ENCODE measurements at places on chromosomes 1 and 21.

GRCh38 chr1:184152434-184152898, 100.9 kb downstream of the TSEN15 start:
- DNase-seq = no peak

DNA sequence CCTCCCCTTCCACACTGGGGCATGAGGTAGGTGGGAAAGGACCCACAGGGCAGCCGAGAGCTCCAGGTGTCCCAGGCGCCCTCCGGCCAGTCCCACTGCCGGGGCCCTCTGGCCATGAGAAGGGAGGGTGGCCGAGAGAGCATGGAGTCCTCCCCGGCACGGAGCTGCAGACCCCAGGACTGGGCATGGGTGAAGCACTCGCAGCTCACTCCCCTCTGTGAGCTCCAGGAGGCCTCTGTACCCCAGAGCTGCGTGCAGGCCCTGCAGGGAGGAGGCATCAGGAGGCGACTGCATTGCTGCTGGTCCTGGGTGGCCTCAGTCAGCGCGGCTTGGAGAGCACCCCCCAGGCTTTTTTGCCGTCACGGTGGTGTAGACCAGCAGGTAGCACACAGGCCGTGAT, 80.1 kb upstream of the TTC34 start:
- no peak for DNase-seq

DNA sequence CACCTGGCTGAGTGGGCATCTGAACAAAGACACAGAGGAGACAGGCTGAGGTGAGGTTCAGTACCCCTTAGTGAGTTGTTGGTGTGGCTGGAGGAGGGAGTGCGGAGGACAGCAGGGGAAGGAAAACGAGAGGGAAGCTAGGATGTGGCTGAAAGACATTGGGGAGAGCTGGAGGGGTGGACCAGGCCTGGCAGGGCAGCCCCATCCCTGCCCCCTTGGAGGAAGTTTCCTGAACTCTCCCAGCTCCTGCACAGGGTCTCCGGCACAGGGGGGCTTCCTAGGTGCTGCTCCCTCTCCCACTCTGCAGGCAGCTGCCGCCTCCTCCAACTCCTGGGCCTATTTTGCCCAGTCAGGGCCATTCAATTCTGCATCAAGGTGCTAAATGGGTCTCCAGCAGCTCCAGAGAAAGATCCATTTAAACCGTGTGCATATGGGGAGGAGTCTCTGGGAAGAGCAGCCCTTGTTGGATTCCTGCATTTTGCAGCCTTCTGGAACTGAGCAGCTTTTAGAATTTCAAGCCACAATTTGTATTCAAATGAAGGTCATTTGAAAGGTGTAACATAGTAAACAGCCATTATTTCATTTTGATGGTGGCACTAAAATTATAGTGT, 193.9 kb downstream of the CAMTA1 start:
- DNase-seq = no peak

- DNase-seq = no peak
These were observed 46.9 kb downstream of the CD34 start for GRCh38 chr1:207863893-207864535.

DNA sequence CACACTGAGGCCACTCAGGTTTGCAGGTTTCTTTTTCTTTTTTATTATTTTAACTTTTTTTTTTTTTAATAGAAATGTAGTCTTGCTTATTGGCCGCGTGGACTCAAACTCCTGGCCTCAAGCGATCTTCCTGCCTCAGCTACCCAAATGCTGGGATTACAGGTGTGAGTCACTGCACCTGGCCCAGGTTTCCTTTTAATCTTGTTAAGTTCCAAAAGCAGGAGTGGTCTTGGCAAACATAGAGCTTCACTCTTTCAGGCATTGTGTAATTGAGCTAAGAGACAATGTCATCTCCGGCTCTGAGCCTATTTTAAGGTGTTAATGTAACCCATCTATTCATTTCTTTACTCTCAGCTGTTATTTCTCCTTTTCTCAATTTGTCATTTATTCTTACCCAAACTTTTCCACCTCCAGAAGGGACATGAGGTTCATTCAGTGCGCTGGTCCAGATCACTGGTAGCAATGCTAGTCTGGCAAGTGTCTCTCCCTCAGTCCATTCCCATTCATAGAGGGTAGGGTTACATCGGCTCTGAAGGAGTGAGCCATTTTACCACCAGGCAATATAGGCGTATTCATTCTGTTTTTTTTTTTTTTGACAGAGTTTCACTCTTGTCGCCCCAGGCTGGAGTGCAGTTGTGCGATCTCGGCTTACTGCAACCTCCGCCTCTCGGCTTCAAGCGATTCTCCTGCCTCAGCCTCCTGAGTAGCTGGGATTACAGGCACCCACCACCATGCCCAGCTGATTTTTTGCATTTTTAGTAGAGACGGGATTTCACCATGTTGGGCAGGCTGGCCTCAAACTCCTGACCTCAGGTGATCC, 11.3 kb upstream of the MFSD2A start:
- DNase-seq = peak; percentile 18

DNA sequence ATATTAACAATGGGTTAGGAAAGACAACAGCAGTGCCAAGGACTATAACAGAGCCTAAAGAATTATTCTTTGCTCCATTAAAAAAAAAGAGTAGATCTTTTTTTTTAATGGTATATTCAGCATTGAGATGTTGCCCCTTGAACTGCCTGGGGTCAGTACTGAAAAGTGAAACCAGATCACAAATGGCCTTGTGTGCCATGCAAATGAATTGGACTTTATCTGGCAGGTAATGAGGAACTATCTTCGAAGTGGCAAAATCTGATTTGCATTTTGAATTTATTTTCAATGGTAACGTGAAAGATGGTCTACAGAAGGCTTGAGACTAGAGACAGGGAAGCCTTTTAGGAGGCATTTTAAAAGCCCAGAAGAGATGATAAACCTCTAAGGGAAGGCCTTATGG, 21.4 kb upstream of the PKN2 start:
- DNase-seq = no peak

DNA sequence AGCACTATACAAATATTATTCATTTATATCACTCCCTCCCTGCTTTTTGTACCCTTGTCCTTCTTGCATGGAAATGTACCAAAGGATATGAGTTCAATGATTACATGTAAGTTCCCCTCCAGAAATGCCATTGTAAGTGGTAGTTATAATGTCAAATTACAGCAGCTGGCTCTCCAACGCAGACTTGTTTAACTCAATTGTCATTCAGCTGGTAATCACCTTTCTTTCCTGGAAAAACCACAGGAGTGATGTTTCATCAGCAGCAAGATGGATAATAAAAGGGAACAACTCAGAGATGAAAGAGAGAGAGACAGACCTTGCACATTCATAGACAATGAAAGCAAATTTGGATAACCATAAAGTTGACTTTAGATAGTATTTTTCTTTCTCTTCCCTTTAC, 578.6 kb upstream of the PBX1 start:
- DNase-seq = peak; percentile 59

DNA sequence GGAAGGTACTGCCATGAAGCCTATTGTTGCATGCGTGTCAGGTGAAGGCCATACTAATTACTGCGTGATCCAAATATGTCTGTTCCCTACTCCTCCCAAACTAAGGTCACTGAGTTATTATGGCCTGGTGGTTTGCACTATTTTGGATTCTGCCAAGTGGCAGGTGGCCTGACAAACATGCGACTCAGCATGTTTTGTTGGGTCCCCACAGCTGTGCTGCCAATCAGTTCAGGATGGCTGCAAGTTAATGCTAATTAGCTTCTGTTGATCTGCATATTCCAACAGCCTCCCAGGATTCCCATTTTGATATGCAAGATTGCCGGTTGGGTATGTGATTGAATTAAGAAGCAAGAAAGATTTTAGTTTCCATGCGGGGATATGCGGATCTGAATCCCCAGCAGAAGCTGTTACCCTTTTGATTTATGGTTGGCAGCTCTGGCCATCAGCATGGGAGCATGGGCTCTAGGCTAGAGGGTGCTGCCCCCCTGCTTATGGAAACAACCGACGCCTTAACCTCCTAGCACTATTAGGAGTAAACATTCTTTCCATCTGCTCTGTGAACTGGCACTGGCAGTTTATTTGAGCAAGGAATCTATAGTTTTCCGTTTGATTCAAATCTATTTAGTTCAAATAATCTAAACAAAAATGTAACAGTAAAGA, 429.8 kb upstream of the C1orf87 start:
- no peak for DNase-seq

GRCh38 chr1:229621663-229622062, 4.3 kb downstream of the TAF5L start:
- DNase-seq = no peak

GRCh38 chr1:242811092-242811840, 286.8 kb upstream of the PLD5 start:
- DNase-seq = no peak

- no peak for DNase-seq
These were observed 28.3 kb upstream of the VASH2 start for GRCh38 chr1:212922016-212922415.

GRCh38 chr21:29335720-29336119, 37.0 kb downstream of the BACH1 start:
- DNase-seq = no peak

- no peak for DNase-seq
These were observed 35.5 kb downstream of the SRSF11 start for GRCh38 chr1:70256664-70257063.

DNA sequence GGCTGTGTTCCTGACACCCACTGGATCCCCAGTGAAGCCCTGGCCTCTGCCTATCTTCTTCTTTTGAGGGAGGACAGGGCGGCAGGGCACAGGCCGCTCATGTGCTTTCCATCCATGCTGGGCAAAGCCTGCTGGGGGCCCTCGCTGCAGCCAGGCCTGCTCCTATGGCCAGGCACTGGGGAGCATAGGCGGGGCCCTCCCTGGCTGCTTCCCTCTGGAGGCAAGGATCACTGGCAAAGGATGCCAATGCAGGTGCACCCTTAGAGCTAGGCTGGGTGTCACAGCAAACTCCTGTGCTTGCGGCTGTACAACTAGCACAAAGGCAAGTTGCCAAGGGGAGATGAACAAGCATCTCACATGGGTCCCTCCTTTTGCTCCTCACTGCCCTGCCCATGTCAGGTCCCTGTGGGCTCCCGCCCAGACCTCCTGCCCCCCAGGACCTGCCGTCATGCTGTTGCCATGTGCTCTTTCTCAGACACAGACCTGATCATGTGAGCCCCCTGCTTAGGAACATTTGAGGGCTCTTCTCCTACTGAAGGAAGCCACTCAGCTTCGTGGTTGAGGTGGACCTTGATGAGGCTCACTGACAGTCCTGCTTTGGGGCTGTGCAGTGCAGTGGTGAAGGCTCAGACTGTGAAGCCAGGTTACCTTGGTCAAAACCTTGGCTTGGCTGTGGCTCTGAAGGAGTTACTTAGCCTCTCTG, 393.6 kb downstream of the PTPRU start:
- DNase-seq = no peak

DNA sequence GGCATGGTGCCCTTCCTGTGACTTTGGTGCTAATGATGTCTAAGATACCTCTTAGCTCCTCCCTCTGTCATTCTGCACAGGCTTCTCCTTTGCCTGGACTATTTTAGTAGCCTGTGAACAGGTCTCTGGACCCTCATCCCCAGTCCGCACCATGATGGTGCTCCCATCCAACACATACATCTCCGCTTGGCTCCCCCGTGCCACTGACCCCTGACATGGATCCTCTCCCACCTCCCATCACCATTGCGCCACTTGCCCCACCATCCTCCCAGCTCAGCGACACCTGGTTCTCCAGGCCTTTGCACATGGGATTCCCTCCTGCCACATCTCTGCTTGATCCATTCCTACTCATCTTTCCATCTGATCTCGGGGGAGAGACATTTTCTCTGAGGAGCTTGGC, 33.9 kb downstream of the RUNX3 start:
- DNase-seq = no peak

DNA sequence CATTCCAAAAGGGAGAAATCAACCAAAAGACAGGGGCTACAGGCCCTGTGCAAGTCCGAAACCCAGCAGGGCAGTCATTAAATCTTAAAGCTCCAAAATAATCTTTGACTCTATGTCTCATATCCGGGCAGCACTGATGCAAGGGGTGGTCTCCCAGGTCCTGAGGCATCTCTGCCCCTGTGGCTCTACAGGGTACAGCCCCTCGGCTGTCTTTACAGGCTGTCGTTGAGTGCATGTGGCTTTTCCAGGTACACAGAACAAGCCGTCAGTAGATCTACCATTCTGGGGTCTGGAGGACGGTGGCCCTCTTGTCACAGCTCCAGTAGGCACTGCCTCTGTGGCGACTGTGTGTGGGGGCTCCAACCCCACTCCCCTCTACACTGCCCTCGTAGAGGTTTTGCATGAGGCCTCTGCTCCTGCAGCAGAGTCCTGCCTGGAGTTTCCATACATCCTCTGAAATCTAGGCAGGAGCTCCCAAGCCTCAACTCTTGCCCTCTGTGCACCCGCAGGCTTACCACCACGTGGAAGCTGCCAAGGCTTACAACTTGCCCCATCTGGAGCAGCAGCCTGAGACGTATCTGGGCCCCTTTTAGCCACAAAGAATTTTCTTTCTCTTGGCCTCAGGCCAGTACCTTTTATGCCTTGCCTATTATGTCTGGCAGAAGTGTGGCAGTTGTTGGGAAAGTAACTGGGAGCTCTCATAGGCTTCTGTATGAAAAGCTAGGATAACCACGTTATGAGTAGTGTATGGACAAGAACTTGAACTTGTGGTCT, 52.5 kb downstream of the POU2F1 start:
- DNase-seq = peak; percentile 34

DNA sequence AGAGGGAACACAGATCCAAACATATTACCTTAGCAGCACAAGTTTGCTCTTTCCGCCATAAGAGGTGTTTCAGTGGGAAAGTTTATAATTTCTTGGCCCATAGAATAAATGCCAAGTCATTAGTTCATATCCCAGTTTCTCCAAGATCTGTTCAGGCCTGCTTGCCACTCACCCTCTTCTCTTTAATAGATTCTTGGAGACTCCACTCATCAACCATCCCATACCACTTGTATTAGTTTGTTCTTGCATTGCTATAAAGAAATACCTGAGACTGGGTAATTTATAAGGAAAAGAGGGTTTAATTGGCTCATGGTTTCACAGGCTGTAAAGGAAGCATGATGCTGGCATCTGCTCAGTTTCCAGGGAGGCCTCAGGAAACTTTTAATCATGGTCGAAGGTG, 34.8 kb upstream of the MYSM1 start:
- DNase-seq = no peak

- DNase-seq = no peak
These were observed 71.0 kb downstream of the RD3 start for GRCh38 chr1:211420845-211421454.

GRCh38 chr1:162021124-162021523, 2.5 kb downstream of the OLFML2B start:
- no peak for DNase-seq

GRCh38 chr21:39110431-39110830, 72.8 kb downstream of the PSMG1 start:
- no peak for DNase-seq
